ENCODE measurements at places on chromosomes 2 and 18.

- no peak for DNase-seq
These were observed 232.0 kb downstream of the STK39 start for GRCh38 chr2:168015274-168015953.

DNA sequence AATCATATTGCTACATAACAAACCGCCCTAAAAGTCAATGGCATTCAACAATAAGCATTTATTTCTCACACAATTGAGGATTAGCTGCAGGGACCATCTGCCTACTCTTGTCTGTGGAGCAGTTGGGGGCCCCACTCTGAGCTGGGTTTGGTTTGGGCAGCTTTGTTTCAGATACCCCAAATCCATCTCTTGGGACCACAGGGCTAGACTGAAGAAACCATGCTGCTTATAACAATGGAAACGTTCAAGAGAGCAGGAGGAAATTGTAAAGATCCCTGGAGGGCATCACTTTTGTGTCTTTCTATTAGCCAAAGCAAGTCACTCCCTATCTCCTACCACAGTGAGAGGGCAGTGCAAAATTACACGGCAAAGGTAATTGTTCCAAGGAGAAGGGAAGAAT, 146.5 kb upstream of the MGAT5 start:
- DNase-seq: no peak

DNA sequence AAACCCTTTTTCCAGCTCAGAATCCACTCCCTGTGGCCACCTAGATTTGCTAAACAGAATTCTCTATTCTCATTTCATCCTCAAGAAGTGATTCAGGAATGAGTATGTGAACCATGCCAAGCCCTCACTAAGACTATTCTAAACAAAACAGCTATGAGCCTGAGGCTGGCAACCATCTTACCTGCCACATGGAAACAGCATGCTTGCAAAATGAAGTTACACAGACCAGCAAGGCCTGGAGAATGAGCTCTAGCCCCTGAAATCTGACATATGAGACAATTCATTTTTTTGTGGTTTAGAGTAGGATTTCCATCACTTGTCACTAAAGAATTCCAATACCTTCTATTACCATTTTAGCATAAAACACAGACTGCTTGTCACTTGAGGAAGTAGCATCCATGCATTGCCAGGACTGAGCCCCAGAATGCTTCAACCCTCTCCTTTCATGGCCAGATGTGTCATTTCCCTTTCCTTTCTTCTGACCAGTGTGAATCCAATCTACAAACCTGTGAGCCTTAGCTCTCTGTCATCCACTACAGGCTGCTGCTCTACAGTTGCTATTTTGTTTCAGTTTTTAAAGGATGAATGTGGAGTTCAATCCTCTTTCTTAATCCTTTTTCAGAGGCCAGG, 744.3 kb upstream of the ACVR2A start:
- DNase-seq: no peak

DNA sequence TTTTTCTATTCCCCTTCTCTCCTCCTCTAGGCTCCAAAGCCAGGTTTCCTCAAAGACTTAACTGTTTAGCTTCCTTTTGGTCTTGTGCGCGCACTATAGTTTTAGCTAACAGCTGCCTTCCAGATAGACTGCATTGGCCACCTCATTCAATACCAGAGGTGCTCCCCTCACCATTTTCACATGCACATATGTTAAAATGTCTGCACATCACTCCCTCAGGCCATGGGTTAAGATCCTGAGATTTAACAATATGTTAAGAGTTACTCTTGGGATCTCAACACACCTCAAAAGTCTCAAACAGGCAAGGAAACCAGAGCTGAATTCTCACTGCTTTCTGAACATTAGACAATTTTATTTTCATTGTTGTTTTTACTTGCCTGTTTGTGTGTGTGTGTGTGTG, 80.8 kb upstream of the MAP3K20 start:
- DNase-seq: no peak

DNA sequence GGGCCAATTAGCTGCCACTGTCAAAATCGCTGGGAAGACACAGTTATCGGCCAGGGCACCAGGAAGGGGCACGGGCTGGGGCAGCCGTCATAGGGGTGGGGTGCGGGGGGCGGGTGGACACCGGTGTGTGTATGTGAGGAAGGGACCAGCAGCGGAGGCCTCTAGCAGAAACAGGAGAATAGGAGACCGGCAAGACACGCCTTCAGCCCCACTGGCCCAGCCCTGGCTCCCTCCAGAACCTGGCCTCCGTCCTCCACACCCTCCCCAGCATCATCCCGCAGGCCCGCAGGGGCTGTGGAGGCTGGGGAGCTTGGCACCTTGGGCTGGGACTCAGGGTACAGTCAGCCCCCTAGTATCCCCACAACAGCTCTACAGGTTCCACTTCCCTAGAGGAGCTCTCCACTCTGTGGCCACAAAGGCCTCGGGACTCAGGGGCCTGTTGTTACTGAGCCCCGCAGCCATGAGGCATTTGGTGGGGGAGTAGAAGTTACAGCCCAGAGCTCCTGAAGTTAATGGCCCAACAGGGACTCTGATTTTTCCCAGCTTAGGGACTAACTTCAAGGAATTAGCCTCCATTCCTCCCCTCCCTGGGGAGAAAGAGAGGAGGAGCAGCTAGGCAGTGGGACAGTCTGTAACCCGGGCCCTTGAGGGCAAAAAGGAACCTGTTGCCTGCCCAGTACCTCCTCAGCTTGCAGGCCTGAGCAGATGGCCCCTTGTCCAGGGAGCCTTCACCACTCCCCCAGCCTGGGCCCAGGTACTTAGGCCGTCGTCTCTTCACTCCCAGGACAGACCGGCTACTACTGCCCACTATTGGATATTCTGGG, 19.9 kb downstream of the SH2D6 start:
- DNase-seq: no peak
